ENCODE measurements at places on chromosomes 2 and 18.

- peak; percentile 43 for DNase-seq
Measured at GRCh38 chr2:19812166-19812565, 89.6 kb downstream of the TTC32 start.

DNA sequence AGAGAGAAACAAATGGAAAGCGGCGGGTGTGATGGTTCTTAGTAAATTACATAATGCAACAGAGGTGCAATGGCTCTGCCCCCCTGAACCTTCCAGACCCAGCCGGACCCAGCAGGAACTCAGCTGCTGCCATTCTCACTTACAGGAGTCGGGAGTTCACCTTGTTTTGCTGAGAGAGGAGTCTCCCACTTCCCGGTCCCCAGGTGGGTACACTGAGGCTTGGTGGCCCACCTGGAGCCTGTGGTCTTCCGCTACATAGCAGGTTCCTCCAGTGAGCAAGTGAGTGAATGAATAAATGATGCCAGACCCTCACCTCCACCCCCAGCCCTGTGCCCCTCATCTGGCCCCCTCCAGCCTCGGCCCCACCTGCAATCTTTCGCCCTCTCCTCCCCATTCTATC lies 11.2 kb downstream of the BIN1 start:
- DNase-seq, result no peak

- no peak for DNase-seq
Measured at GRCh38 chr2:92326-92725, 46.0 kb upstream of the FAM110C start.

- DNase-seq, result no peak
Measured at GRCh38 chr2:29613792-29614266, 307.6 kb downstream of the ALK start.

DNA sequence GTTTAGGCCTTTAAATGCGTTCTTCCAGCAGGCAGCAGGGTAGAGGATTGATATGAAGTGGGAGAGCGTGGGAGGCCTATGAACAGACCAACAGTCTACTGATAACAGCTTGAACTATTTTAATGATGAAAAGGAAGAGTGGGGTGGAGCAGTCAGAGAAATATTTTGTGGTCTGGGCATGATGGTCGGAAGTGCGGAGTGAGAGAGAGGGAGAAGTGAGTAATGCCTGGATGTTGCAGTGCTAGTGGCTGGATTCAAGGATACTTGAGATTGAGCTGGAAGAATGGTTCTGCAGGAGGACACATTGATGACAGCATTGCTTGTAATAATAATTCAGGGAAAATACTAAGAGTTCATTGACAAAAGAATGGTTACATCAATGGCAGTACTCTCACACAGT lies 151.0 kb upstream of the DAPL1 start:
- DNase-seq, result no peak

DNA sequence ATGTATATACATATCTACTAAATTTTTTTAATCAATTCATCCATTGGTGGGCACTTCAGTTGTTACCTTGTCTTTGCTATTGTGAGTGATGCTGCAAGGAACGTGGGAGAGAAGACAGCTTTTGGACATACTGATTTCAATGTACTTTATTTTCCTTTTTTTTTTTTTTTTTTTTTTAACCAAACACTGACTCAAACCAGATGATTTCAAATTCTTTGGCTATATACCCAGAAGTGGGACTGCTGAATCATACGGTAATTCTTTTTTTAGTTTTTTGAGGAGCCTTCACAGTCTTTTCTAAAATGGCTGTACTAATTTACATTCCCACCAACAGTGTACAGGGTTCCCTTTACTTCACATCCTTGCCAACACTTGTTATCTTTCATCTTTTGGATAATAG lies 204.7 kb downstream of the INSIG2 start:
- DNase-seq, result no peak

GRCh38 chr2:223697316-223697891 lies 95.2 kb upstream of the SCG2 start:
- DNase-seq, result no peak

DNA sequence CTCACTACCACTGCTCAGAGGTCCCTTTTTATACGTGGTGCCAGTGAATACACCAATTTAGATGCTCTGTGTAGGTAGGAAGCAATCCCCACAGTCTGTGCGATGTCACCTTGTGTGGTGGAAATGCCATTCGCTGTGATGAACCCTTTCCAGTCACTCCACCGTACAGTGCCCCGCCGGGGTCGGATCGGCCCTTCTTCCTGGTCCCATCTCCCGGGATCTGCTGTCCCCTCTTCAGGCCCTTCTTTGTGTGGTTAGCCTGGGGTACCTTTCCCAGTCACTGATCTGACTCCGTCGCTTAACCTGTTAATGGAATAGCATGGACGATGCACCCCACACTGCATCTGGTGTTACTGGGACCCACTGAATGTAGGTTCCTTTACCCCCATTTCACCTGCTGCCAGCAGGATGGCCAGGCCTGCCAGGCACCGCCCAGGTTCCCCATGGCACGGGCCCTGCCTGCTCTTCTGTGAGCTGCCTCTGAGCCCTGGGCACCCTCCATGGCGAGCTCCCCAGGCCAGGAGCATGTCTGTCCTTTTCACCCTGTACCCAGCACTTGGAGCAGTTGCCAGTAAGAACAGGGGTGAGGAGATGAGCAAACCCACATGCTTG lies 18.0 kb downstream of the TWIST2 start:
- no peak for DNase-seq

GRCh38 chr2:16135196-16135912 lies 195.0 kb downstream of the MYCN start:
- DNase-seq, result no peak

DNA sequence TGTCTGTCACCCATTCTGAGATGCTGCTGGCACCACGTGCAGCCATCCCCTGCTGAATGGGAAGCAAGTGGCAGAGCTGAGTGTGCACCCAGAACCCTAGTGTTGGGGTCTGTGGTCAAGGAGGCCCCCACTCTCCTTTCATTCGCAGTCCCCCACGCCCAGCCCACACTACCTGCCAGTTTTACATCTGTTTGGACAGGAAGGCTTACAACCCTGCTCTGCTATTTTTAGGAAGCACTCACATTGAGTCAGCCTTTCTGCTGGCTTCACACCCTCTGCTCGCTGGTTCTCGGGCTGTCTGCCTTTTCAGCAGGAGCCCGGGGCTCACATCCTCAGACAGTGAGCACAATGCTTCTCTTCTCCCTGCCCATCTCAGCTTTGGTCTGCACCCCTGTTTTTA lies 10.7 kb upstream of the ADCY3 start:
- no peak for DNase-seq

- no peak for DNase-seq
Measured at GRCh38 chr2:234606896-234607295, 110.0 kb upstream of the ARL4C start.

- no peak for DNase-seq
Measured at GRCh38 chr2:55213822-55214221, 18.3 kb downstream of the CLHC1 start.

- DNase-seq, result no peak
Measured at GRCh38 chr2:109164311-109164710, 35.3 kb downstream of the SH3RF3 start.

- no peak for DNase-seq
Measured at GRCh38 chr2:23478087-23478932, 93.3 kb downstream of the KLHL29 start.

DNA sequence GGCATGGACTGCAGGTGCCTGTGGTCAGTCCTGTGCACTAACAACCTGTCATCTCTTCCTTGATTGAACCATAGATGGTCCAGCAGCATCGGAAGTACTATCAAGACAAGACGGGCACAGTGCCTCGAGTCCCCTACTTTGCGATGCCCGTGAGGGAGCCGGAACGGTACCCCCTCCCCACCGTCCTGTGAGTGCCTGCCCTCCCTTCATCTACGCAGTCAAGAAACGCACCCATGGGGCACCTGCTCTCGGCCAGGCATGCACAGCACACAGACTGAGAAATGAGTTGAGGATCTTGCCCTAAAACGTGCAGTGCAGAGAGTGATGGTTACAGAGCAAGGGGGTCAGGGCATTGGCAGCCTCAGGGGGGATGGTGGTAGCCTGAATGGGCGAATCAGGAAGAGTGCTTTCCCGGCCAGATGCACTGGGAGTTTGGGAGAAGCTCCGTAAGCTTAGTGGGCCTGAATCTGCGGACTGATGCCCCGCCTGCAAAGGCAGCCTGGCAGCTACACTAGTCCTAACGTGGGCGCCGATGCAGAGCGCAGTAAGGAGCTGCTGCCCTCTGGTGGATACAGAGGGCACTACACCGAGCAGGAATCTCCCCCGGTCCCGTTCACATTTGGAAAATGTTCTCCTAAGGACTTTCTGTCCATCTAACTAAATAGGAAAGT lies 63.6 kb downstream of the CIB4 start:
- peak; percentile 42 for DNase-seq

GRCh38 chr2:164711766-164712138 lies 90.5 kb upstream of the GRB14 start:
- no peak for DNase-seq

- no peak for DNase-seq
Measured at GRCh38 chr2:42372474-42373200, 11.6 kb upstream of the COX7A2L start.

DNA sequence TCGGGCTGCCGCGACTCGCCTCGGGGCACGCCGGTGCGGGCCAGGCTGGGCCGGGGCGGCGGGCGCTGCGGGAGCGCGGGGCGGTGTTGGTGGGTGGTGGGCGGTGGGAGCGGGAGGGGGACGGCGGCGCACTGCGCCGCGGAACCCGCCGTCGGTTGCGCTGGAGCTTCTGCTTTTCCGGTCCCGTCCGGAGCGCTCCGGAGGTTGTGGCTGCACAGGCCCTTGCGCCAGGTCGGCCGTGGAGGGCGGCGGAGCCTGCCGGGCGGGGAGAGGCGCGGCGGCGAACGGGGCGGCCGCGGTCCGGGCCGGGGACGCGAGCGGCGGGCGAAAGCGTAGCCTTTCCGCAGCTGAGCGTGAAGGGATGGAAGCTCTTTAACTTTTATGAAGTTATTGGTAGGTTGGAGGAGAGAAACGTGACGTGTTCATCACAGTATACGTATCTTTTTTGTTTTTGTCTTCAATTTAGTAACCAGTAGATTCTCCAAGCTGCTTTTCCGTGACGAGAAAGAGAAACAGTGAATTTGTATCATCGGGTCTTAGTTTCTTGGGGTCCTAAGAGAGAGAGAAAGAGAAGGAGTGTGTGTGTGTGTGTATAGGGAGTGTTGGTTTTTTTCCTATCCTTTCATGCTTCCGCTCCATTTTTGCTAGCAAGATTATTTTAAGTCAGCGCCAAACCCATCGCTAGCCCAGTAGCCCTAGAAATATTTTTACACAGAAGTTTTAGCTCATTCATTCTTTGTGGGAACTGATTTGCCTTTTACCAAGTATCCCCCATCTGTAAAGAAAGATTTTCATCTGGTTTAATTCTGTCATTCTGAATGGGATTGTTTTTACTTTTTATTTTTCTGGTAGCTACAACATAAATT lies 535 bp downstream of the ATG4B start:
- DNase-seq, result no peak

- DNase-seq, result no peak
Measured at GRCh38 chr2:128159437-128159836, 68.4 kb downstream of the UGGT1 start.

GRCh38 chr2:189188115-189188805 lies 8.7 kb upstream of the COL5A2 start:
- DNase-seq, result no peak

DNA sequence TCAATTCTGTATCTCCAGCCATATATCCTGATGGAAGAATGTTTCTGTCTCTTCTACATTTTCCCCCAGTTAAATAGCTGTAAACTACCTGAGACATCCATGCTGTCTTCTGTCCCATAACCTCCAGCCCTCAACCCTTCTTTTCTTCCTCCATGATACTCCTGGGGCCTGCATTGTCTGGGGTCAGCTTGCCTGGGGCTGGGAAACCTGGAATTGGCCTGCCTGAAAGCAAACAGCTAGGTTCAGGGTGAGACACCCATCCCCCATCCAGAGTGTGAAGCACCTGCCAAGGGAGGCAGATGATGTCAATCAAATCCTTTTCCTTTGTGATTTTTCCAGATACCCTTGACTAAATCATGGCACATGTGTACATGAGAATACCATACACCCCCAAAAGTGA lies 313.7 kb upstream of the MGAT5 start:
- no peak for DNase-seq

- peak; percentile 31 for DNase-seq
Measured at GRCh38 chr2:133561045-133561852, 7.0 kb downstream of the NCKAP5 start.

DNA sequence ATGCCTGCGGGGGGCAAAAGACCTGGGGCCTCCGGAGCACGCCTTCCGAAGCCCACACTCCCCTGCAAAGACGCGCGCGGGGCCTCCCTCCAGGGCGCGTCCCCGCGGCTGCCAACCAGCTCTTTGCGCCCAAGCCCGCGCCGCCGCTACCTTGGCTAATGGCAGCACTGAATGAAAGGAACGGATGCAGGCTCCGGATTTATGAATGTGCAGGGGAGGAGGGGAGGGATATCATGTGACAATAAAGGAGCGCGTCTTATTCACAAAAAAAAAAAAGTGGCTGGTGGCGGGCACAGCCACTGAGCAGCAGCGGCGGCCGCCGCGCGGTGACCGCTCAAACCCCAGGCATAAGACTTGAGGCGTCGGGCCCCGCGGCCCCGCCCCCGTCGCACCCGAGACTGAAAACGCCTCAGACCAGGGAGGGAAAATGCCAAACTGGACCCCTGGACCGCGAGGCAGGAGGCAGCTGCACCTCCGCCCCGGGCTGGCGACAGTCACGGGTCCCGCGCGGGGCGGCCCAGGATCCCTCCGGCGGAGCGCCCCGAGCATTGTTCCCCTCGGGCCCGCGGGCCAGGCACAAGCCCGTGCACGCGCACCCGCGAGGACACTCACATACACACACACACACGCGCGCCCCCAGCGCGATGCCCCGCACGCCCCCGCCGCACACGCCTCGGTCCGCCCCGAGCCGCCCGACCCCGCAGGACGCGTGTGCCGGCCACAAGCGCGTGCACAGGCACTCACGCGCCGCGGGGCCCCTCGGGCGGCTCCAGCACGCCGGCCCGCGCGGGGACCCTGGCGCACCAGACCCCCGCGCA lies 1.6 kb downstream of the SPRED2 start:
- peak; percentile 77 for DNase-seq

GRCh38 chr2:26846334-26847306 lies 1.3 kb upstream of the DPYSL5 start:
- DNase-seq, result peak; percentile 44

DNA sequence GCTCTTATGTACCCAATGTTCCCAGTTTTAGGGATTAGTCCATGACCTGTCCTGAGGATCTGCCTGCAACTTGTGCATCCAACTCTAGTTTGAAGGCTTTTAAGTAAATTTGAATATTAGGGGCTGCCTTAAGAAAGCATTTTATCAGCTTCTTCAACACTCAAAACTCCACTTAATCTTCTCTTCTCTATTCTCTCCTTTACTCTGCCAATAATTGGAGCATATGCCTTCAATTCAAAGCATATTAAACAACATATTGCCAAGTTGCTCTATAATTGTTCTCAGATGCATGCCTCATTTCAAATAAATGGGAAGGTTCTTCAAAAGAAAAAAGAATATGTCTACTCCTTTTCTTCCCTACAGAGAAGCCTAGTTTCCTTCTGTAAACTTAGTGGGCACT lies 84.8 kb upstream of the NCKAP5 start:
- DNase-seq, result no peak

DNA sequence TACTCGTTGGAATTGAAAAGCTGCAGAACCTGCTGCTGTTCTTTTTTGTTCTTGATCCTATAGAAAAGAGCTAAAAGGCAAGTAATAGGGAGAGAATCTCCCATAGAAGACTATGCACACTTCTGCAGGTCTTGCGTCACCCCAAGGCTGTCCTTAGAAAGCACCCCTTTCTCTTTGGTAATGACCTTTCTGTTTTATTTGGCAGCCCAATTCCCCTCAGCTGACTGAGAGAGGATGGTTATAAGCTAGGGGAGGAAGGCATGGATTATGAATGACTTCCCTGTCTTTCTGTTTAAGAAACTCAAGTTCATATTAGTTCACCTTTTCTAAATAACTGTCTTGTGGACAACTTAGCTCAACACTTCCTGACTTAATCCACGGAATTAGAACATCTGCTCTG lies 122.9 kb downstream of the TXNL1 start:
- no peak for DNase-seq

Measured in prostate gland (tissue), 2 donors.